ENCODE measurements at places on chromosomes 1 and 21.

DNA sequence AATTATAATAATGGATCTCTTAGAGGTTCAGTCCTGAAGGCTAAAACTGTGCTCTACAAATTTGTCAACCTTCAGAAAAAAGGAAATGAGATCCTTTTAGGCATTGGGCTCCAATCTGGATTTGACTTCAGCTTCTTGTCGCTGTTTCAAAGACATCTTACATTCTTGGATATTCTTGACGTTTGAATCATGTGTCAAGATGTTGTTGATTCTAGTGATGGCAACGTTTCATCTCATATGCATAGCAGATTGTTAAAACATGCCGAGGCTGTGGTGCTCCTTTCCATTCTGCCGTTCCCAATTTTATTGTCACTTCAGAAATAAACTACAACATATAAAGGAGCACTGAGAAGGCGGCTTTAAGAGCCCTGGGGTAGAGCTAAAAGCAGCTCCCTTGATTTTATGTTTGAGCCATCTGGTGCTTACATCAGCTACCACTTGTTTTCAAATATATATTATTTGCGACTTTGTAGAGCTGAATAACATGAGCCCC is 467.6 kb upstream of the ZRANB2 start:
- DNase-seq, result no peak

DNA sequence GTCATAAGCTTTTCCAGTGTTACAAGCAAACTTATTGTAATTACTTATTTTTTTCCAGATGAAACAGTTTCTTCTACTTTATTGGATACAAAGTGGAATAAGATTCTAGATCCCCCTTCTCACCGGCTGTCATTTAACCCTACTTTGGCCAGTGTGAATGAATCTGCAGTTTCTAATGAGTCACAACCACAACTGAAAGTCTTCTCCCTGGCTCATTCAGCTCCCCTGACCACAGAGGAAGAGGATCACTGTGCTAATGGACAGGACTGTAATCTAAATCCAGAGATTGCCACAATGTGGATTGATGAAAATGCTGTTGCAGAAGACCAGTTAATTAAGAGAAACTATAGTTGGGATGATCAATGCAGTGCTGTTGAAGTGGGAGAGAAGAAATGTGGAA is 95.5 kb downstream of the ZFYVE9 start:
- no peak for DNase-seq

DNA sequence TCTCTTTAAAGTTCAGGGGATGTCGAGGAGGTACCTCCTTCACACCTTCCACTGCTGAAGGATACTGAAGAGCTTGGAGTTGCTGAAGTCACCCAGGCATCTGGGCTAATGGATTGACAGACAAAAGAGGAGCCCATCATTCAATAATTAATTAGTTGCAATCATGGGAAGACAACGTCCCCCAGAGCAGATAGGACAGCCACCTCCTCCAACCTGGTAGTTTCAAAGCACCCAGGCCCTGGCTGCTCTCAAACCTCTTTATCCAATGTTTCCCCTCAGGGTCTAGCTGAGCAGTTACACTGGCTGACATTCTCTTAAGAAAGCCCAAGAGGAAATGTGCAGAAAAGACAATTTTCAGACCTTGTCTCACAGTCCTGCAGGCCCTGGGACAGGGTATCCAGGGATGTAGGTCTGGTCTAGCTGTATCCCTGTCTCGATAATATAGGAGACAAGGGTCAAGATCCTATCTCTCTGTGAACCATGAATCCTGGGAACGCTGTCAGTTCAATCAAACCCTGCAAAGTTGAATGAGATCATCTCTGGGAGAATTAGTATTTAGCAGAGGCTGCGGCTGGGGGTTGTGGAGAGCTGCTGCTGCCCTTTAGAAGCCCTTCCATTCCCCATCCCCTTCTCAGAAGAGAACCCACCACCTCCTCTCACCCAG is 1.1 kb downstream of the TSPAN2 start:
- no peak for DNase-seq

GRCh38 chr1:161921990-161922389 is 101.7 kb downstream of the OLFML2B start:
- DNase-seq, result no peak

All from NCI-H446 (cell line).